Retina (tissue), 1 donor: ENCODE measurements at places on chromosomes 12 and 14.

DNA sequence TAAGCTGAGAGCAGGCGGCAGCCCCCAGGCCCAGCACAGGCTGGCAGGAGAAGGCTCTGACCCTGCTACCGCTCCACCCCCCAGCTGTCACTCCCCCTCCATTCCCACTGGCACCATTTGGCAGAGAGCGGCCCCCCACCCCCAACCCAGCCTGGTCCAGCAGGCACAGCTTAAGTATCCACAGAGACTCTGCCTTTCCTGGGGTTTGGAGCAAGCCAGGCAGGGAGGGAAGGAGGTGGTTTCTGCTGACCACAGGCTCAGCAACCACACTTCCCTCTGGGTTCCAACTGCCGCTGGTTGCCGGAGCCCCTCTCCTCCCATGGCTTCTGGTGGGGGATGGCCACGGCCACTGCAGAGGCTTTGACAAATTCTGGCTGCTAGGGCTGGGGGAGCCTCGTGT is 30.5 kb upstream of the CCND2 start:
- DNase-seq, result no peak

GRCh38 chr12:131046813-131047788 is 93.4 kb downstream of the ADGRD1 start:
- no peak for DNase-seq

GRCh38 chr12:130249376-130249775 is 87.1 kb downstream of the FZD10 start:
- DNase-seq, result no peak

GRCh38 chr14:77616133-77616453 is 344 bp downstream of the SPTLC2 start:
- no peak for DNase-seq

- DNase-seq, result no peak
These were observed 90.1 kb downstream of the TNFAIP2 start for GRCh38 chr14:103213331-103213730.

GRCh38 chr14:67411820-67412421 is at the start of gene PLEK2:
Gene PLEK2, minus strand, starts transcription at chr14:67412165. Its CDS starts 106 bp downstream, at chr14:67412059.
- DNase-seq, result peak; percentile 32

DNA sequence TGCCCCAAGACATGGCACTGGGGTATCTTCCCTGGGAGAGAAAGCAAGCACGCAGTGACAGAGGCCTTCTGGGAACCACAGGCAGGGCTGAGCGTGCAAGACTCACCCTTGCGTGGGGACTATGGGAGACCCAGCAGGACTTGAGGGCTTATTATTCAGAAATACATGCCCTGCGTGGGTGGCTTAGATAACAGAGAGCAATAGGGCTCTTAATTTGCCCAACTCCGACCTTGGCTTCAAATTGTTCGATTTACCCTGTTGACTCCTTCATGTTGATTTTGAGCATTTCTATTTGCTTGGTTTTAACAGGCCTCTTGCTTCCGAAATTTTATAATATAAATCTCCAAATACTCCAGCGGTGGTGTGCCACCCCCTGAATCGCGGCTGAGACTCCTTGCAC is 5.1 kb upstream of the SERPINA1 start:
- no peak for DNase-seq

DNA sequence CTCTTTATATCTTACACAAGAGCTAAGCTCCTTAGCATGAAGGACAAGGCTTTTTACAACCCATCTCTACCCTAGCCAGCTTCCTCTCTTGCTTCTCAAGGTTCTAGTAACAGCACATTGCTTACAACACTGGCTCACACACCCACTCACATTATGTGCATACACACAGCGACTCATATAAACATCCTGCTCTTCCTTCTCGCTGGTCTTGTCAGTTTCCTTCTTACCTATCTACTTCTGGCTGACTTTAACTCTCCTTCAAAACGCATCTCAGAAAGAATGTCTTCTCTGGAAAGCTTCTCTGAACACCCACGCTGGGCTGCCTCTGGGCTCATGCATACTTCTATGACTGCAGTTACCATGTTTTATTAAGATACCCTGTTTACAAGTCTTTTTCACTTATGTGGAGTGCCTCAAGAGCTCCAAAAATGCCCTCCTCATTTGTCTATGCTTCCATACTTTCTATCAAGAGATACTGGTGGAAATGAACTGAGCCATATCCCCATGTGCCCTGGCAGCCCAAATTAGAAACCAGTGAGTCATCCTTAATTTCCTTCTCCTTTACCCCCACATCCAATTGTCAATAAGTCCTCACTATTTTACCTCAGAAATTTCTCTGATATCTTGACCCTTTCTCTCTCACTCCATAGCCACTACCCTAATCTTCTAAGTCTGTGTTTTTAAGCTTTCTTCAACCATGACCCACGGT is 126.9 kb upstream of the KRAS start:
- DNase-seq, result no peak

DNA sequence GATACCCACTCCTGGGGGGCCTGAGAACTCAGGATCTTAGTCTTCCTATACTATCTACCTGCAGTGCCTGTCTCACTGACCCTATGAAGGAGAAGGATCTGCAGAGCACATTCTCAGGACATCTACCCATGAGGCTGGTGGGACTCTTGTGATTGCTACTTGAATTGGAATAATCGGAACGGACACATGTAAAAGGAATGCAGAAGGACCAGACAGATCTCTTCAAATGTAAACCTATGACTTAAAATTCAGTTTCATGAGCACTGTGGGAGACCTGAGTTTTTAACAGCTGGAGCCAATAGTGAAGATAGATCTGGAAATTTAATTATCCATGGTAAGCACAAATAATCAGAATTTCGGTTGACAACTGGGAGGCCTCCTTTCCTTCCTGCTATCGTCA is 35.2 kb upstream of the CPSF6 start:
- no peak for DNase-seq

GRCh38 chr12:116233669-116234068 is 43.8 kb downstream of the MED13L start:
- DNase-seq, result no peak

- peak; percentile 19 for DNase-seq
These were observed 100.8 kb downstream of the CCER1 start for GRCh38 chr12:90854136-90854689.

- peak; percentile 48 for DNase-seq
These were observed 24.5 kb downstream of the ERG28 start for GRCh38 chr14:75636100-75636692.

DNA sequence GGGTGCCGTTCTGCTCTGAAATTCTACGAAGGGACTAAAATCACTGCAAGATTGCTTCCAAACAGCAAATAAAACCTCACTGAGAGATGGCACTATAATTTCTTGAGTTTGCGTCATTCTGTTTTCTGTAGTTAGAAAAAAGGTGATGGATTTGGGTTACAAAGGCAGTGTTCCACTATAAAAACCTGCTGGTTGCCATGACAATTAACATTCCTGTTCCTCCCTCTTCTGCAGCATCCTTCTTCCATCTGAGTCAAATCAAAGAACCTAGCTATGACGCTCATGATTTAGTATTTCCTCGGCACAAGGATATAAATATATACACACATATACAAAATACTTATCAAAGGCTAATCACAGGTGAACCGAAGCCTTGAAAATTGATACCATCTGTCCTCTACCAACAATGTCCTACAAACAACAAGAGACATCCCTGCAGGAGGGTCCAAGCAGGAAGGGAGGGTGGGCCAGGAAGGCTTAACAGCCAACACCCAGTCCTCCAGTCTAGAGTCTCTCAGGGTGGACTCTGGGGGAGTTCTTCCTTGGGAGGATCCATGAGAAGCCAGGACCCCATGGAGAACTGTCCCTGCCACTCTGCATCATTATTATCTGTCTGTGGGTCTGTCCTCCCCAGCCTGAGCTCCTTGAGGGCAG is 21.4 kb downstream of the TMCC3 start:
- no peak for DNase-seq

DNA sequence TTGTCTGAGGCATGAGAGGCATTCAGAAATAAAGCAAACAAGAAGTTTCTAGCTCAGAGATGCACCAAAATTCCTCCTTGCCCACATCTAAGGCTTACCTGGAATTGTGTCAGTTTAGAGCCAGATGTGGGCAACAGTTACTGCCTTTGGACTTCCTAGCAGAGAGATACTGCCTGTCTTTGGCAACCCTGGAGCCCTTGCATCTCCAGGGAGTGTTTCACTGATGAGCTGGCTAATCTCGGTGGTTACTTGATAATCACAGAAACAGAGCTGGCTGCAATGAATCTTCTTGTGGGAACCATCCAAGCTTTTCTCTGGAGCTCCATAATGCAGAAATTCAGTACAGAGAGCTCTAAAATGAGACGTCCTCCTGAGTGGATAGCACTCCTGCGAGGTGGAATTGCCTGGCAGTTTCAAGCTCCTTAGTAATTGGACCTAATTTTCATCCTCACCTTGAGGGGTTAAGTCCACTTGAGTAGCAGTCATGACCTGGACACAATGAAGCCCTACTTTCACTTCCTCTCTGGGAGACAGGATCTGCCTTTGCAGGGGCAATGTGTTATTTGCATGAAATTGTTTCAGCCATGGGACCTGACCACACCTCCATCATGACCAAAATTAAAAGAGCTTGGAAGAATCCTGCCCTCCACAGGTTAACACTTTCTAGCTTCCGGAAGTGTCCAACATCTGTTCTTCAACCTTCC is 108.8 kb upstream of the ARHGAP5 start:
- no peak for DNase-seq

DNA sequence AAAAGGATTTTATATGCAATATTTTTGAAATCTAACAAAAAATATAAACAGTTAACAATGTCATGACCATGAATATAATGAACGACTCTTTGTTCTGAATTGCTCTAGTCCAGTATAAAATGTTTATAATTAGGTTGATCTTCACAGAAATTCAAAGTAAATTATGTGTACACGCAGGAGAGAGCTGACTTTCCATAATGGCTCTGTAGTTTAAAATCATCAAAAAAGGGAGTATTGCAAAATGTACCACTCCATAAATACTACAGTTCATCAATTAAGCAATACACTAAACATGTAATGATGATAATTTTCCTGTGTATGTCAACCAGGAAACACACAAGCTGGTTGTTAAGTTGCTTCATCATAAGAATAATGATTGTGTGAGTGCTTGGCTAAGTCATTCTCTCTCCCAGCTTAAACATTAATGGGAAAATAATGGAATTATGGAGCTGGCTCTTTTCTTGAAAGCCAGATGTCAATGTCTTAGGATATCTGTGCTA is 189.5 kb upstream of the PLEKHG7 start:
- DNase-seq, result no peak

- DNase-seq, result no peak
These were observed 42.7 kb downstream of the ALX1 start for GRCh38 chr12:85322715-85323114.

DNA sequence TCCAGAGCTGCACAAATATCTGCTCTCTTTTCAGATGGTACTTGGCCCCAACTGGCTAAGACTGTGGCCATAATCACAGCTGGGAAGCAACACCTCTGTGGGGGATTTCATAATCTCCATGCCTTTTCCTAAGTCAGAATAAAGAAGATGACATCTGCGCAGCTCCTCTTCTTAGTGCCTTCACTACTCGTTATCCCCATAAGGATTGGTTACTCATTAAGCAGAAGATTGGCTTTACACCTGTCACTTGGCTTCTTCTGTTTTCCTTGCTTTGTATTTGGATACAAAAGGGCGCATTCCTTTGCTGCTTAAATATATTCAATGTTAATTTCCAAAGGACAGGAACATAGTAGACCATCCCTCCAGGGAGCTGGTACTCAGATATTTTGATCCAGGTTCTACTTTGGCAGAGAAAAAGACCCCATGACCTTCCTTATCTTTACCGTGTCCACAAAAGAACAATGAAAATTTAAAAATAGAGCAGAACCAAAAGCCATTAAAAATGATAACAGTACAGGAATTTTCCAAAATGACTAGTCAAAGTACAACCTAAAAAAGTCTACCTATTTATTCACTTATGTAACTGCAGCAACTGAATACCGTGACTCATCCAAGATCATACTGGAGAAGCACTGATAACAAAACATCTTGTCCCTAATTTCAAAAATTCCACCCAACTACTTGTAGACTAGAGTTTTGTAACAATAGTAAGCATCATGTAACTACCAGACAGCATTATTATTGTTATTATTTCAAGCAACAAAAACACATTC is 352.3 kb upstream of the TMPO start:
- no peak for DNase-seq

DNA sequence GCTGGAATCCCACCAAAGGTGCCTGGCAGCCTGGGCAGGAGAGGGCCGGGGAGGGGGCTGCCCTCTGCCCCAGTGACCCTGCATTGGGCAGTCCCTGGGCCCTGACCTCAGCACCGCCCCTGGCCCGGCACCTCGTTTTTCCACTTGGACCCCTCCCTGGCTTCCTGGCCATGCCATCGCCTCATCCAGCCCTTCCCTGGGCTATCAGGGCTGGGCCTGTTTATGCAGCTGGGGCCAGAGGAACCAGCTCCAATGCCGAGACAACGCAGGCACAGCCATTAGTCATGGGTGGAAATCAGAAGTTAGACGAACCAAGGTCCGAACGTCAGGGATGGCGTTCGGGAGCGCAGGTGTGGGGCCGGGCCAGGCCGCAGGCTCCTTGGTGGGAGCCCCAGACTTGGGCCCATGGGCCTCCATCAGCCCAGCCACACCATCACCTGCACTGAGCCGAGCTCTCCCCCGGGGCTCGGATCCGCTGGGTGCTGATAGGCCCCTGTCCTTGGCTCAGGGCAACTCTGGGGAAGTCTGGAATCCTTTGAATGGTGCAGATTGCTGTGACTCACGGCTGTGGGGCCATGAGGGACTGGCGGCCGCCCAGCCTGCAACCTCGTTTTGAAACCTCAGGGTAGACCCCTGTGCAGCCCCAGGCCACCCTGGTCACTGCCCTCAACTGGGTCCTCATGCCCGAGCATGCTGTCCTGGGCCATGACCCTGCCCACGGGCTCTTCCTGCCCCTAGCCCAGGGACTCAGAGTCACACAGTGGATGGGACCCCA is 169.4 kb downstream of the KIF26A start:
- no peak for DNase-seq

DNA sequence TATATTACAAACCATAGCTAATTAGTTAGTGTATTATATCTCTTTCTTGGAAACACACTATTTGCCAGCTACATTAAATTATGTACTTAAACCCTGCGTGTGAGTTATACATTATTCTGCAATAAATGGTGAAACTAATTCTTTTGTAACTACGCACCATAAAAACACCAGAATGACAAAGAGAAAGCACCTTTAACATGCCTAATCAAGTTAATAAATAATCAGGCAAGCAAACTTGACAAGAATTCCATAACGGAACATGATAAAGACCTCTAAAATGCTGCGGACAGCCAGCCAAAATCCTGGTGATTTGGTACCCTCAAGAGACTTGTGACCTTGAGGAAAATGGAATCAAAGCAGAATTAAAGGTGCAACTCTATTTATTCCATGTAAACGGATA is 375.3 kb upstream of the KITLG start:
- no peak for DNase-seq

DNA sequence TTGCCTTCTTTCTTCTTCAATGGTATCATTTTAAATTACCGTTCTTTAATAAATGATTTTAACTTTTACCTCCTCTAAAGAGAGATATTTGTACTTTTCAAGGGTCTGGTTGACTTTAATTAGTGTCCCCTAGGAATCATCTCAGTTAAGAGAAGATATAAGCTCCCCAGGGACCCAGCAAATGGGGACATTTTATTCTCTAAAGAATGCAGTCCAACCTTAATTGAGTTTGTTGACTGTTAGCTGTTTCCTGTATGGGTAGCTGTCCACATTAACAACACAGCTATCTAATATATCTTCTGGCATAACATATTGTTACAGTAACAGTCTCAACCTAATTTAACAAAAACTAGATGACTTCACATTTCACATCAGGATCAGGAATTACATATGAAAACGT is 241.6 kb upstream of the NPAS3 start:
- no peak for DNase-seq

- no peak for DNase-seq
These were observed 19.8 kb upstream of the NTN4 start for GRCh38 chr12:95810411-95810810.
